ENCODE measurements at places on chromosomes 2 and 18.

GRCh38 chr2:15152382-15152781, 408.8 kb downstream of the NBAS start:
- ATAC-seq, result no peak

DNA sequence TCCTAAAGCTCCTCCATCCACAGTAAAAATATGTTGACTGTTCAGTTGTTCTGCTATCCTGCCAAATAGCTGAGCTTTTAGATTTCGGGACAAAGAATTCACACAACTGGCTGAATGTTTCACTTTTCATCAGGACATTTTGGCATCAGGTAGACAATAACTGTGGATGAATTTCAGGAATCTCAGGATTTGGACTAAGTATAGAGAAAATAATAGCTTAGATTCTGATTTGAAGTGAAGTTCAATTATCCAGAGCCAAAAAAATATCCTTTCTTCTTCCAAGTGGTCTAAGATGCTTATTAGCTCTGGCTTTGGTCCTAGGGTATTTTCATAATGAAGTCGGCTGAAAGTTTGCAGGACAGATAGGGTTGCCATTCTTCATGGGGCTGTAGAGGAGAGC, 16.1 kb downstream of the KCNE4 start:
- ATAC-seq, result no peak

DNA sequence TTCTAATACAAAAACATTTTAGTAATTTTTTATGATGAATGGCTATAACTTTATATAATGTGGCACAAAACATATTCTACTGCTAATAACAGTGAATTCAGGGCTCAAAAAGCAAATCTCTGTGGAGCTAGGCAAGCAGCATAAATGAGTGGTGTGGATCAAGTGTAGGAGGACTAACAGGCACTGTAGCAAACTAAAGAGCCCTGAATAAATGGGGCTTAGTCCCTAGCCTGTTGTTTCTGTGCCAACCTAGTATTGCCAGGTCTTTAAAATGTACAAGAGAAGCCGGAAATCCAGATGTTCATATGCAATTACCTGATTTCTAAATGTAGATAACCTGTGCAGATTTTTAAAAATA, 18.5 kb downstream of the REL start:
- no peak for ATAC-seq

DNA sequence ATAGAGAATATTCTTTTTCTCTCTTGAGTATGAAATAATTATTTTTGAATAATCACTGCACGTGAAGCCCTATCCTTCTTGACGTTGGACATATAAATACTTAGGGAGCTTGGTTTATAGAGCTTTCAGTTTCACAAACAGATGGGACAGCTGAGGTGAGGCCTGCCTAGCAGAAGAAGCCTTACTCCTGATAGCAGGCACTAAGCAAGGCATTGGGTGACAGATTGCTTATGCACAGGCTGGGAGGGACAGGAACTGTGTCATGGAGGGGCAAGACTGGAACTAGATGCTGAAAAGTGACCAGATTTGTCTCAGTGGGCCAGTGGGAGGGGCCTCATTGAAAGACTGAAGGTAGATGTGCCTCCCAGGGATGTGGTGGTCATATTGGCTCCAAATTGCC, 220.8 kb downstream of the NEDD4L start:
- no peak for ATAC-seq

DNA sequence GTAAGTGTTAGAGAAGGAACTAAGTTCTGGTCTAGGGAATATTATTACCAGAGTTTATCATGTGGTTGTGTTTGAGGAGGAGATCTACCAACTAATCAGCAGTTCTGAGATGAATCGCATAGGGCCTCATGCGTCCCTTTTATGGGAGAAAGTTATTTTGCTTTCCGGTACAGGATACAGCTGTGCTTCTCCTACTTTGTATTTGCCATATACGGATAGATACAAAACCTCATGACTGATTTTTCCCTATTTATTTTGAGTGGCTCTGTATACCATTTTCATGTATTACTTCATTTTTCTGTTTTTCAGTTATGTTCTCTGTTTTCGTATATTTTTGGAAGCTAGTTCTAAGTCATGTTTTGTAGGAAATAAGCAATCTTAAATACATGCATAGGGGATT, 66.8 kb downstream of the ACSL3 start:
- ATAC-seq, result no peak

DNA sequence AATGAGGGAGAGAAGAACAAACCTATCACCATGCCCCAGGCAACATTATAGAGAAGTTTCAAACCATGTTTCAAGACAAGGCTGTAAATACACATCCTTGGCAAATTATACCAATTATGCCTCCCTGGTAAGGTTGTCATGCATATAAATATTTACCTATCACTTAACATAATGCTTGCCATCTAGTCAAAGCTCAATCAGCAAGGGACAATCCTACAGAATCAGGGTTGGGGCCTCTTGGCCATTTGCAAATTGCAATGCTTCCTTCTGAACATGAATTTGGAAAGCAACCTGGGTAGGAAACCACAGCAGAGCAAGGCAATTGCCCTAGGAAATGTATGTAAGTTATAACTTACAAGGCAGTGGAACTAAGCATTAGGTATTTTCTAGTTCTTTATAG, 907.2 kb upstream of the CDH2 start:
- no peak for ATAC-seq

DNA sequence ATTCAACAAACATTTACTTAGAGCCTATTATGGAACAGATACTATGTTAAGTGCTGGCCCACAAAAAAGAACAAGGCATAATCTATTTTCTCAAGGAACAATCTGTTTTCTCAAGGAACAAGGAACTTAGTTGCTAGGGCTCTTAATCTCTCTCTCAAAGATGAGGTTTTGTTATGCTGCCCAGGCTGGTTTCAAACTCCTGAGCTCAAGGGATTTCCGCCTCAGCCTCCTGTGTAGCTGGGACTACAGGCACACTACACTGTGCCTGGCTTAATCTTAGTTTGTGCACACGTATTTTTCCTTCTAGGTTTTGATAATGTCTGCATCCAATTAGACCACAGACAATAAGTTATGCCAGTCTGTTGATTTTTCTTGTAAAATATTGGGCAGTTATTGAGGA, 89.5 kb downstream of the PTH2R start:
- no peak for ATAC-seq

DNA sequence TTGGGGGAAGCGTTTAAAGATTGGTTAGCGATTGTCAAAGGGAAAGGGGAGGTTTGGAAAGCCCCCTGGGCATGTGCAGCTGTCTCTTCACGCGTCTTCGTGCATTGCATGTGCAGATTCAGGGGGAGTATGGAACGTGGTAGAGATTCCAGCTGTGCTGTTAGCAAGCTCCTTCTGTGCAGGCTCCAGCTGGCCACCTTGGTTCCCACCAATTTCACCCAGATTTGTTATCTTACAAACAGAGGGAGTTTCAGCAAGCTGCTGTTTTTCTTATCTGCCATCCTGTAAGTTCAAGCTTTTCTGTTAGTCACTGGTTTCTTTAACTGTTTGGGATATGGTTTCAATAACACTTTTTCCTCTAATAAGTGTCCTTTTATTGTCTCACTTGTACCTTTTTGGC, 30.4 kb downstream of the FARP2 start:
- ATAC-seq, result no peak

DNA sequence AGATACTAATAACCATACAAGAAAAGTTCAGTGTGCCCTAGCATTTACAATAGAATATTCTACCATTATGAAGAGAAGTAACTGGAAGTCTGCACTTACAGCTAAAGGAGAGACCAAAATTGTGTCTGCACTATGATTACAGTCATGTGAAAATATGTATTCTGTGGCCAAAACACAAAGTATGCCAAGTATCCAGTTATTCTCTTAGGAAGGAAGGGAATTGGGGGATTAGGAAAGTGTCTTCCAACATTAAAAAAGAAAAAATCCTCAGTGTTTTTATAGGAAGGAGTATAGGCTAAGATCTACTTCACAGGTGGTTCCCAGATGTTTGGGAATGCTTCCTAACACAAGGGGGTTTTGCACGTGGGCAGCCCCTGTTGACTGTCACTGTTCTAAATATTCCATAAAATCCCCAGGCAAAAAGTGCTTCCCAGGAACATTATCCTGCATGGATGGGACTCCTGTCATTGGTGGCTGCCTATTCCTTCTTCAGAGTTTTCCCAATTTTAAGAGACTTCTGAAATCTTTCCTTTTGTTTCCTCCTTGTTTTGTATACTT, 180.2 kb upstream of the KLHL29 start:
- ATAC-seq, result no peak

DNA sequence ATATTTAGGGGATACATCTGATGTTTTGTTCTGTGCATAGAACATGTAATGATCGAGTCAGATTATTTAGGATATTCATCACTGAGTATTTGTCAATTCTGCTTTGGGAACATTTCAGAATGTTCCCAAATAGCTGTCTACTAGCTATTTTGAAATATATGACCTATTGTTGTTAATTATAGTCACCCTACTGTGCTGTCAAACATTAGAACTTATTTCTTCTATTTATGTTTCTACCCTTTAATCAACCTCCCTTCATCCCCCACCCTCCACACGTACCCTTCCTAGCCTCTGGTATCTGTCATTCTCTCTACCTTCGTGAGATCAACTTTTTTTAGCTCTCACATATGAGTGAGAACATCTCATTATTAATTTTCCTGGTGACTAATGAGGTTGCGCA, 40.9 kb downstream of the ANKRD12 start:
- ATAC-seq, result no peak

GRCh38 chr2:49857371-49858112, 703.2 kb upstream of the FSHR start:
- ATAC-seq, result no peak

DNA sequence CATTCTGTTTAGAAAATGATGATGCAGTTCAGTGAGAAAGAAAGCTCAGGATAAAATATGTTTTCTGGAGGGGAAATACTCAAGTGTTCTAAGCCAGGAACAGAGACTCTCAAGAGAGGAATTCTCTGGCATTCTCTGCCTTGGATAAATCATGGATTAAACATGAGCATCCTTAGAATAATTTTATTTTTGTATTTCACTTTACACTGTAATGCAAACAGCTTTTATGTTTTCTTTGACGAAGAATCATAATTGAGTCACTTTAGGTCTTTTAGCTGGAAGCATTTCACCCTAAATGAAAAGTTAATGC, 11.1 kb downstream of the GDF7 start:
- ATAC-seq, result no peak

- no peak for ATAC-seq
Observed at GRCh38 chr18:48983793-48984437, 33.1 kb upstream of the SMAD7 start.

- no peak for ATAC-seq
Observed at GRCh38 chr2:120626566-120626965, 109.1 kb upstream of the GLI2 start.

GRCh38 chr2:287471-287885, 413 bp downstream of the ALKAL2 start:
- peak; percentile 39 for ATAC-seq

GRCh38 chr2:168519534-168520308, 63.6 kb downstream of the CERS6 start:
- no peak for ATAC-seq

- ATAC-seq, result no peak
Observed at GRCh38 chr18:77092104-77093066, 40.2 kb downstream of the MBP start.

DNA sequence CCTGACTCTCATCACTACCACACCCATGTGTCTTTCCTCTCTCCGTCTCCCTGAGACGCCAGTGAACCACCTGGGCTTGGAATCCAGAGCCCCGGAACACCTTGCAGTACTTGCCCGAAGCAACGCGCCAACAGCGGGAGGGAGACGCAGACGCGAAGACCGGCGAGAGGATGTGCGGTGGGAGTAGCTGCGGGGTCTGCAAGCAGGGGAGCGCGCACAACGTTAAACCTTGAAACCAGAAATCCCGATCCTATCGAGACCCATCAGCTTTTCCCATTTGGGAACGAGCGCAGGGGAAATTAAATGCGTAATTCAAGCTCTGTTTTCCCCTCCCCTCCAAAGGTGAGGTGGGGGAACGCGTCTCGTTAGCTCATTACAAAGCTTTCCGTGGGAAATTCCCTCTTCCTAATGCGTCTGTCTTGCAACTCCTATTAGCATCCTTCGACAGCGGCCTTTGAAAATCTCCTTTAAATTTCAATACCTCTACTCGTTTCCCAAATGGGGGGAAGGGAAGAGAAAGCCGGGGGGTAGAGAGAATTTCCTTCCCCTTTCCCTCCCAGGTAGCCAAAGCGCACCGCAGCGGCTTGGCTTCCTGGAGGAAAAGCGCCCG, 421 bp upstream of the CNTNAP5 start:
- no peak for ATAC-seq

DNA sequence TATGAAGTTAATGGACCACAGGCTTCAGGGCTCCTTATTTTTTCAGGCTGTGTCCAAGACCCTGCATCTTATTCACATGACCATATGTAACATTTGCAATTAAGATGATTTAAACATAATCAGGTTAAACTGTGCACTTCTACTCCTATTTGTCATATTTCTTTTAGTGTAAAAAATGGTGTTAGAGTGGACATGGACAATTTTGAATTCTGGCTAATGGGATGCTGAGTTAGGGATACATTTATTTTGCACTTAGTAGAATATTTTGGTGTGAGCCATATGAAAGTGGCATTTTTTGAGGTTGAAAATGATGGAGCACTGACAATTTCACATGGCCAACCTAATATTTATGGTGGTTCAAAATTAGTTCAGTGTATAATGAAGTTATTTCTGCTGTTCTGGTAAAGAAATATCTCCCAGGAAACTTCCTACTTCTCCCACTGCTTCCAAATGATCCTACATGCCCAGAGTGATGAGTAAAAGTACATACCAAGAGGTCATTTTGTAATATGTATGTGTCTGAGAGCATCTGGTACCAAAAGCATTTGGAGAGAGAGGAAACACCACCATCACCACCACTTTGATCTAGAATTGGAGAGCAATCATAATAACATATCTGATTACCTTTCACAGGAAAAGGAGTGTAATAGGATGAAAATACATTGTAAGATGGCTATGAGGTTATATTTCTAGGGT, 36.0 kb downstream of the GULP1 start:
- ATAC-seq, result no peak

DNA sequence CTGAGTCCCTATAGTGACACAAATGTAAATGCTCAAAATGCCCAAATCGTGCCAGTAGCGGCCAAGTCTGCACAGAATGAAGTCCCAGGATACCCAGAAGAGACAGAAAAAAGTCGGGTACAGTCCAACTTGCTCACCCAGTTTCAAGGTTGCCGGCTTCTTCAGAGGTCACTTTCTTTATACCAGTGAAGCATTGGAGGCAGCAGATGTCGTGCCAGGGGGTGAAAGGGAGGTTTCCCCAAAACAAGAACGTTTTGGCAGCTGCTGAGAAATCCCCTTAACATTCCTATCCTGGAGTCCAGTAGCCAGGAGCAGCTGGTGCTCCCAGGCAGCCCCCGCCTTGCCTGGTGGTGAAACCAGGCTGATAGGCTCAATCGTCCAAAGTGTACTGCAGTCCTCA, 58.1 kb upstream of the MCFD2 start:
- no peak for ATAC-seq
